ENCODE measurements at places on chromosomes 7 and 10. TPM values are rescaled to one million over a fixed set of nuclear protein-coding genes. Genes with fewer than 3 reads are reported as not detected.

DNA sequence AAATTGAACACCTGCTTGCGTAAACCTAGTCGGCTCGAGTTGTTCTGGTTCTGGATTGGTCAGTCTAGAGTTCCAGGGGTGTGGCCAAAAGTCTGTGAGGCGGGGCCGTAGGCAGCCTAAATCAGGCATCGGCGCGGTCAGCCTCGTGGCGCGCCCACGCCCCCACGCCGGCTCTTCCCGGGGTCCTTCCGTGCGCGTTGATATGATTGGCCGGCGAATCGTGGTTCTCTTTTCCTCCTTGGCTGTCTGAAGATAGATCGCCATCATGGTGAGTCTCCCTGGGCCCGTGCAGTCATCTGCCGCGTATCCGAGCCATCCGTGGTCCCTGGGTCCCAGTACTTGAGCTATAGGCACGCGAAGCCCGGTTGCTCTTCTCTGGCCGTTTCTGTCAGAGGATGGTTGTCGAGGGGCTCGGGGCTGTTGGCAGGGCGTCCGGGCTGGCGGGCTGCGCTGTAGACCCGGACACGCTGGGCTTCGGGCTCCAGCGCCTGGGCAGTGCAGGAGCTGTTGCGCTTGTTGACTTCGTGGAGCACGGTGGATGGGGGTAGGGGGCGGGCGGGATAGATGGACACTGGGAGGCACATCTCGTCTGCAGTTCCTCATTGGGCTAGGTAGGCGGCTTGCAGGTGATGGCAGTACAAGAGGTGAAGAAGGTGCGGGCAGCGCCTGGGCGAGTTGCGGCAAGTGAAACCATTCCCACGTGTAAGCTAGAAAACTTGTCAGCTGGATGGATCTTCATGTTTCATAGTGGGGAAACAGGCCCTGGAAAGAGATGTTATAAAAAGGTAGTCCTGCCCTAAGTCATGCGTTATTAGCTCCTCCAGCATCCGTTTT lies at the start of gene RPS24:
TSS of gene RPS24 (plus strand) at position 227 of the 834 bp plus-strand sequence. CDS start at position 266, 39 bp downstream.
- peak; percentile 83 for DNase-seq

GRCh38 chr10:130882906-130883305 lies 428.6 kb downstream of the TCERG1L start:
- no peak for DNase-seq

DNA sequence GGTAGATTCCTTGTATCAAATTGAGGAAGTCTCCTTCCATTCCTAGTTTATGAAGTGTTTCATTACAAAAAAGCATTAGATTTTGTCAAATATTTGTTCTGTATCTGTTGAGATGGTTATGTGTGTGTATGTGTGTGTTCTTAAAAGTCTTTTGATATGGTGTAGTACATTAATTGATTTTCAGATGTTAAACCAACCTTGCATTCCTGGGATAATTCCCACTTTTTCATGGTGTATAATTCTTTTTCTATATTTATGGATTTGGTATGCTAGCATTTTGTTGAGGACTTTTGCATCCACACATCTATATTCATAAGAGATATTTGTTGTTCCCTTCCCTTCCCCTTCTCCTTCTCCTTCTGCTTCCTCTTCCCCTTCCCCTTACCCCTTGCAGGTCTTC lies 8.9 kb upstream of the GIMAP8 start:
- no peak for DNase-seq

- no peak for DNase-seq
Measured at GRCh38 chr7:154480817-154481216, 428.6 kb downstream of the DPP6 start.

GRCh38 chr10:70367195-70367796 lies 15.1 kb downstream of the LRRC20 start:
- no peak for DNase-seq

- DNase-seq = no peak
Measured at GRCh38 chr10:133261726-133262325, 14.8 kb downstream of the ADAM8 start.

FANK1 gene
- 7.3 TPM for polyA plus RNA-seq

C10orf105 gene
- not detected for polyA plus RNA-seq

Data from keratinocyte (primary cell).